ENCODE measurements at places on chromosomes 11 and 22.

- DNase-seq = no peak
Measured at GRCh38 chr22:36360871-36361383, 26.8 kb downstream of the MYH9 start.

DNA sequence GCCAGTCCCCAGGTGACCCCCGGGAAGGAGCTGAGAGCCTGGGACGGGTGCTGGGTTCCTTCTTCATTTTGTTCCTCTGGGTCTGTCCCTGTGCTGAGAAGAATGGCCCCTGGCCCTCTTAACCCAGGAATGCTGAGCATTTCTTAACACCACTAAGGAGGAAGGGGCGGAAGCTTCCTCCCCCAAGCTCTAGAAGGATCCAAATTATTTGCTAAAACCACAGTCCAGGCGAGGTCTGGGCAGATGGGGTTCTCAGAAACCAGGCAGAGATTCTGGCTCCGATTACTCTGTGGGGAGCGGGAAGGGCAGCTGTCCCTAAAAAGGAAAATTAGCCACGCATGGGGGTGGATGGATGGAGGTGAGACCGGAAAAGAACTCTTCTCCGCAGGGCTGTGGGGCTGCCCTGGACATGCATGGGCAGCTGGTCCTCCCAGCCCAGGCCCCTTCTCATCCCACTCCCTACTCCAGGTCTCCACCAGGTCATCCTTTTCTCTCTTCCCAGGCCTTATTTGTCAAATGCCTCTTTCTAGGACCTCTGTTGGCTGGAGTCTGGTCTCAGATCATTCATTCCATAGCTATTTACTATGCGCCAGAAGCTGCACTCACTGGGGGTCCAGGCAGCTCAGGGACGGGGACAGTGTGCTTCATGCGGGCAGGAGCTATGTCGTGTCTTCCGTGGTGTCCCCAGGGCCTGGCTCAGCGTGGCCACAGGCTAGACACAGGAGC, 45.0 kb upstream of the MYH9 start:
- no peak for DNase-seq

DNA sequence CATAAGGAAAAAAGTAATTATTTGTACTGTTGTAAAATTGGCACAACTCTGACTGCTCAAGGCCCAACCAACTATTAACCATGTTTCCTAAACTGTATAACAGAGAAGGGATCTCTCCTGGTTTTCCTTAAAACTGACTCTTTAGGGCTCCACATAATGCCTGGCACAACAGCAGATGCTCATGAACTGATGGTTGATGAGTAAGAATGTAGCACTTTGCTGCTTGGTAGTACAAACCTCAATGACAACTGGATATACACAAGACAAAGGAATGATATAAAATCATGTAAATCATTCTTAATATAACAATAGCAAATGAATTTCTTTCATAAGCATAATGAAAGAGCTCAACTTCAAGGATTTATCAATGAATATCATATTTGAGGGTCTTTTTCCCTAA, 11.7 kb downstream of the MSANTD2 start:
- DNase-seq = no peak

- DNase-seq = no peak
Measured at GRCh38 chr22:24550028-24550901, 4.7 kb downstream of the GUCD1 start.

DNA sequence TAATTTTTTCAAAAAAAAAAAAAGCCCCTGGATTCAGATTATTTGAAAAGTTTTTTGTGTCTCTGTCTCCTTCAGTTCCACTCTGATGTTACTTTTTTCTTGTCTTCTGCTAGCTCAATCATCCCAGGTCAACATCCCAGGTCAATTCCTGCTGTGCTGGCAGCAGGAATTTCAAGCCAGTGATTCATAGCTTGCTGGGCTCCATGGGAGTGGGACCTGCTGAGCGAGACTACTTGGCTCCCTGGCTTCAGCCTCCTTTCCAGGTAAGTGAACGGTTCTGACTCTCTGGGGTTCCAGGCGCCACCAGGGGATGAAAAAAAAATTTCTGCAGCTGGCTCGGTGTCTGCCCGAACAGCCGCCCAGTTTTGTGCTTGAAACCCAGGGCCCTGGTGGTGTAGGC, 31.4 kb downstream of the PLAAT5 start:
- no peak for DNase-seq

DNA sequence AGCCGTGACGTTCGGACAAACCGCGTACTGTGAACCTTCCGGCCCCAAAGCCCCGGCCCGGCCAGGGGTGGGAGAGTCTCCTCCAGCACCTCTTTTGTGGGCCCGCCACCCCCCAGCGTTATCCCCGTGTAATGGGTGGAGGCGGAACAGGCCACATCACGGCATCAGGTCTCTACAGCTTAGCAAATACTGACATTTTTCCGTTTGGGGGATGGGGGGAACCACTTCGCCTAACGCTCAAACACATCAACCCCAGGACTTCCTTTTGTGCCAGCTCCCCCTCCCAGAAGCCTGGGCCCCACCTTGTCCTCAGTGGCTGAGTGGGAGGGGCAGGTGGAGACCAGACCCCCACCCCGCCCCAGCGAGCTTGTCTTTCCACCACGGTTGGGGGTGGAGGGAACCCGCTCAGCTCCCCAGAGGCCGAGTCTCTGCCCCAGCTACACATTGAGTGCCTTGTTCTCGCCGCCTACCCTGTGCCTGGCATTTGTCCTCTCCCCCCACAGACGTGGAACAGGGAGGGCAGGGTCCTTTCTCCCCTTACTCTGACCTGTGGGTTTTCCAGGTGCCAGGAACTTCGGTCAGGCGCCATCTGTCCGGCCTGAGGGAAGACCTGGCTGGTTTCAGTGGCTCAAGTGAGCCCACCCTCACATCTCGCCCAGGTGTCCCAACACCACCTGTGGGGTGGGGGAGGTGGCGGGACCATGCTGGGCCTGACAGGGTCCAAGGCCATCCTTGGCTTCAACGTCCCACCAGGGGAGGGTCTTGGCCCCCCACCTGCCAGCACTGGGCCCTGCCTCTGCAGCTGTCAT, 29.6 kb downstream of the SBF1 start:
- DNase-seq = no peak

GRCh38 chr22:46442217-46442853, 95.1 kb downstream of the CELSR1 start:
- no peak for DNase-seq

DNA sequence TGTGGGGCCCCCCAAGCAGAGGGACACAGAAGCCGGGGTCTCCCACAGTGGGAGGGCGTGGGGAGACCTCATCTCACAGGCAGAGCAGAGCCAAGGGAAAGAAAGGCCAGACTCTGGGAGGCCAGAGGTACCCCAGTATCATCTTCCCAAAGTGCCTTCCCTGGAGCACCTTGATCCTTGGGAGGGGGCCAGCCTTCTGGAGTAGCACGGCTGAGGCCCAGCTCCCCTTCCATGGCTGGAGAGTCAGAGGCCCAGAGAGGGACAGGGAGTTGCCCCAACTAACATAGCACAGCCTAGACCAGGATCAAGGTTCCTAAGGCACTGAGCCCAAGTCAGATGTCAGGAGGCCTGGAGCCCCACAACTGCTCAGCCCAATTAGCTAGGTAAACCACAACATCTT, 50.6 kb downstream of the ELFN2 start:
- no peak for DNase-seq

DNA sequence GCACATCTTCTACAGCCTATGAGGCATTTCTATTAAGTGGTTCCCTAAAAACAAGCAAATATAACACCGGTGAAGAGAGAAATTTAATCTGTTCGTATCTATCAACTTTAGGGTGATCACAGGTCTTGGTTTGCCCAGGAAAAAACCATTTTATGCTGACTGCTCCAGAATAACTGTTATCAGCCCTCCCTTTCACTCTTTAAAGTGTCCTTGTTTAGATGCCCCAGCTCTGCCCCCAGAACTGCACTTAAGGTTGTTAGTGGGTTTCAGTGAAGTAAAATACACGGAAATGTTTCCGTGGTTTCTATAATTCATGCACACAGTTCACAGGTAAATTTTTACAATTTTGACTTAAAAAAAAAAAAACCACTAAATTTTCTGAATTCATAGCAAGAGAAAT, 70.0 kb downstream of the NARS2 start:
- DNase-seq = no peak

DNA sequence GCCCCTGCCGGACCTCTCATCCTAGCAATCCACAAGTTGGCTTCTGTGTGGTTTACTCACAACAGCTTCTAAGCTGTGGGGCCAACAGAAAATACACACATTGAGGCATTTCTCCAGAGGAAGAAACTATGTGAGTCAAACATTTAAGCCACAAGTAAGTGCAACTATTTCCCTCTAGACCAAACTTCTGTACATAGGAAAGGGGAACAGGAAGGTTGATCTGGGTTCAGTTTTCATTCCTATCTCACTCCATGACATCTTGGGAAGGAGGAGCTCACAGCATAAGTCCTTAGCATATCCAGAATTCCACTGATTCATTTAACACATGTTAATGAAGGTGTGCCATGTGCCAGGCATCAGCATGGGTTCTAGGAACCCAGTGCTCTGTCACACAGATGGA, 72.8 kb upstream of the PICALM start:
- DNase-seq = no peak

GRCh38 chr22:27880778-27881394, 38.2 kb downstream of the PITPNB start:
- no peak for DNase-seq

- no peak for DNase-seq
Measured at GRCh38 chr11:15783619-15784018, 572.7 kb downstream of the SOX6 start.

DNA sequence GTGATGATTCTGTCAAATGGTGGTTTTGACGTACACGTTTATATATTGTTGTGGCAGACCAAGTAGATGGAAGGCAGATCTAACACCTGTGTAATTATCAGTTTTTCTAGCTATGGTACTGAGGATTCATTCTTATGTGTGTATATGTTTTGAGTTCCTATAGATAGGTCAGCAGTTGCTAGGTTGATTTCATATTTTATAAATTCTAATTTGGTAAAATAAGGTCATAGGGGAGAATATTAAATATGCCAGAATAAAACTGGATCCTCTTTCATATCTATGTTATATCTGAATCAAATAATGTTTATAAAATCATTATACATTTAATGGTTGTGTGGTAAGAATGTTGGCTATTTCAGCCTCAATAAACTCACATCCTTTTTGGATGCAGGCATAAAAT, 27.6 kb downstream of the HIPK3 start:
- DNase-seq = no peak

DNA sequence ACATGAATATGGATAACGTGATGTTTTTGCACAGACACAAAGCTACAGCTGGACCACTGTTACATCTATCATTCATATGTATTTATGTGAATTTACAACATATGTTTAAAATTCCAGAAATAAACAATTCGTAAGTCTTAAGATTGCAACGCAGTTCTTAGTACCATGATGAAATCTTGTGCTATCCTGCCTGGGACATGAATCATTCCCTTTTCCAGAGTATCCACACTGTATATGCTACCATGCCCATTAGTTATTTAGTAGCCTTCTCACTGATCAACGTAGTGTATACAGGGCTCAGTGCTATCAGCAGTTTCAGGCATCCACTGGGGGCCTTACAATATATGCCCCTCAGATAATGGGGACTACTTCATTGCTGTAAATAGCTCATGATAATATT, 4.3 kb downstream of the ATL3 start:
- DNase-seq = no peak

DNA sequence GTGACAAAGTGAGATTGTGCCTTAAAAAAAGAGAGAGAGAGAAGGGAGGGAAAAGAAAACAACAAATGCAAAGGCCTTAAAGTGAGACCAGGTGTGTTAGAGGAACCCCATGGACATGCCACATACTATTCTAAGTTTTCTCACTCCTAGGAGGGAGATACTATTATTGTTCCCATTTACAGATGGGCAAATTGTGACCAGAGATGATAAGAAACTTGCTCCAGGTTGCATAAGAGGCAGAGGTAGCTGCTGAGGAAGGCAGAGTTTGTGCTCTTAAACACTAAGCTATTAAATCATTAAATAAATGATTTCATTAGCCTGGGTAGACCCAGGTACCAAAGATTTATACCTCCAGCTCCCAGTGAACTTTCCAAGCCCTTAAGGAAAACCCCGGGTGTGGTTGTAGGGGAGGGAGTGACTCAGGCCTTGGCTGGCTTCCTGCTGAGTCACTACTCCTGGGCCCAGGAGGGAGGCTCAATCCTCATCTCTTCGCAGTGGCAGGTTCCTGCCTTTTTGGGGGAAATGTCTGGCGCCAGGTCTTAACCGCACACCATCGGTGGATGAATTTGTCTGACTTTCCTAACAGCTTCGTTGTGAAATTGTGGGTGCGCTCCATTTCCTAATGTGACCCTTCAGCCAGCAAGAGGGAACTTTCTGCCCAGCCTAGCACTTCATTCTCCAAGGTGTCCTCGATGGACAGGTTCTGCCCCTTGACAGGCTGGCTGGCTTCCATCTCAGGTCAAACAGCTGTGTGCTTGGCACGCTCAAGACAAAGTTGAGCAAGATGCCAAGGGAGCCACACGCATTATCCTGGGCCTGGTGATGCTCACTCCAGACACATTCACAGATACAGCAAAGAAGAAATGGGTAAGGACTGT, 33.4 kb upstream of the PTPRJ start:
- DNase-seq = no peak

GRCh38 chr11:28636566-28636965, 528.4 kb downstream of the METTL15 start:
- DNase-seq = no peak
